ENCODE measurements at places on chromosomes 3 and 15.

DNA sequence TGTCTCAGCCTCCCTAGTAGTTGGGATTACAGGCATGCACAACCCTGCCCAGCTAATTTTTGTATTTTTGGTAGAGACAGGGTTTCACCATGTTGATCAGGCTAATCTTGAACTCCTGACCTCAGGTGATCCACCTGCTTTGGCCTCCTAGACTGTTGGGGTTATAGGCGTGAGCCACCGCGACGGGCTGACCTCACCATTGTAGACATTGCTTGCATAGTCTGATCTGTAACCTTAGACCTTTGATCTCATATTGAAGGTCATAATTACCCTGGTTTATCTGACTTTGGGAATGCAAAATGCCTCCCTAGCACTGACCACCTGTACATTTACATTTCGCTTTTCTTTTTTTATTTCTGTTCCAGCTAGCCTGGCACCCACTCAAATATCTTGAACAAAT is 31.2 kb downstream of the ADGRG7 start:
- no peak for DNase-seq

- DNase-seq = no peak
Observed at GRCh38 chr15:65408324-65409035, 14.3 kb downstream of the IGDCC4 start.

DNA sequence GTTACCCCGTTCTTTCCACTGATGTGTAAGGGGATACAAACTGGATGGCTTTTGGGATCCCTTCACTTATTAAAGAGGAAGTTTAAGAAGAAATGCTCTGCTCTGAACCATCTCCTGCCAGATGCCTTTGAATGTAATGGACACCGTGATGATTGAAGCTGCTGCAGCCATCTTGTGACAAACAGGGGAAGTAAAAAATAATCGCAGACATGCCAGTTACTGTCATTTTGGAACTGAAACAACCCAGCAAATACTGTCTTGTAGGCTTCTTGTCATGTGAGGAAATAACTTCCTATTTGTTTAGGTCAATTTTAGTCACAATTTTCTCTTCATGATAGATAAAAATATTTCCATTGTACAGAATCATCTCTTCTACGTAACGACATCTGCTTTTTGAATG is 224.0 kb downstream of the CHL1 start:
- DNase-seq = no peak

DNA sequence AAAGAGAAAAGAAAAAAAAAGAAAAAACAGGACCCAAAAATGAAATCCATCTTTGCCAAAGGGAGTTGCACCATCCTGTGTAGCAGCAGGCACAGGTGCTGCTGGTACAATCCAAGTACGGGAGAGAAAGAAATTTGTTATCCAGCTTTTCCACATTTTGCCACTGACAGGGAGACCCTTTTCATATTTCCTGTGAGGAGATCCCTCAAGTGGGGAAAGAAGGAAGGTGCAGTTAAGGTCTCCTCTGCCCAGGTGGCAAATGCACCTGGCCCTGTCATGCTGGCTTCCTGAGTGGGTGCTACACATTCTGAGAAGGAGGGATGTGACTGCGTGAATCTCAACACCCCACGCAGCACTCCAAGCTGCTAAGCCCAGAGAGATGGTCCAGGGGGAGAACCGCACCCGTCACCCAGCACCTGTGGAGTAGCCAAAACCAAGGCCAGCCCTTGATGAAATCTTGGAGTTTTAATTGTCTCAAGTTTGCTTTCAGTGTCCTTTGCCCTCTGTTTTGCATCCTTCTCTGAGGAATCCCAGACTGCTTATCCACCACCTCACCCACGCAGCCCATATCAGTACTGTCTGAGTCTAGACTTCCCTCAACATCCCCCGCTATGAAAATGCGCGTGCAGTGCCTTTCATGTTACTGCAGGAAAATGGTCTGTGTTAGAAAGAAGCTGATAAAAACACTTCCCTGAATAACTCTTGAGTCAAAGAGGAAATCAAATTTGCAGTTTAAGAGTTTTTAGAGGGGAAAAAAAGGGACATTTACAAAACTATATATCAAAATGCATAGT is 141.9 kb upstream of the THBS1 start:
- DNase-seq = no peak

- no peak for DNase-seq
Observed at GRCh38 chr3:37590328-37591079, 271.2 kb upstream of the CTDSPL start.

- DNase-seq = no peak
Observed at GRCh38 chr15:74780523-74781430, 1.1 kb upstream of the CSK start.

DNA sequence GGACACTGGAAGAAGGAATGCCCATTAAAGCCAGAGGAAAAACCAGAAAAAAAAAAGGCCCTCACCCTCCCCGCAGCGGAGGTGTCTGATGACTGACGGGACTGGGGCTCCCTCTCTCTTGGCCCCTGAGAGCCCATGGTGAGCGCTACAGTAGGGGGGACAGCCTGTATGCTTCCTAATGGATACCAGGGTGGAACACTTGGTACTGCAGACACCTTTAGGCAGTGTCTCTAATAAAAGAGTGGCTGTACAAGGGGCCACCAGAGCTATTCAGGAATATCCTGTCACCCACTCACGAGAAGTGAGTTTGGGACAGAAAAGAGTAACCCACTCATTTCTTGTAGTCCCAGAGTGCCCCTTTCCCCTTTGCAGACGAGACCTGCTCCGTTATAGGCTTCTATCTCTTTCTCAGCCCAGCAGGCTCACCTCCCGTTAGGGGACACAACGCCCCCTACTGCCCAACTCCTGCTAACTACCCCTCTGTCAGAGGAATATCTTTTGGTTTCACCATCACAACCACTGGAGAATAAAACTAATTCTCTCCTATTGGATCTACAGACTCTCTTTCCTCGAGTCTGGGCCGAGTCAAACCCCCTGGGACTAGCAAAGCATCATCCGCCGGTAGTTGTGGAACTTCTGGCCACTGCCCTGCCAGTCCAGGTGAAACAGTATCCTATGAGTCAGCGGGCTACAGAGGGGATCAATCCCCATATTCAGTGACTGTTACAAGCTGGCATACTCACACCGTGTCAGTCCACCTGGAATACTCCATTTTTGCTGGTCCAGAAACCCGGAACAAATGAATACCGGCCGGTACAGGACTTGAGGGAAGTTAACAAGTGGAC is 40.8 kb downstream of the ZBTB11 start:
- DNase-seq = no peak

- no peak for DNase-seq
Observed at GRCh38 chr3:27224197-27224596, 145.0 kb downstream of the NEK10 start.

- DNase-seq = no peak
Observed at GRCh38 chr15:51342227-51342999, 958 bp downstream of the GLDN start.

GRCh38 chr15:40731034-40731433 is 24.0 kb downstream of the RMDN3 start:
- DNase-seq = no peak

DNA sequence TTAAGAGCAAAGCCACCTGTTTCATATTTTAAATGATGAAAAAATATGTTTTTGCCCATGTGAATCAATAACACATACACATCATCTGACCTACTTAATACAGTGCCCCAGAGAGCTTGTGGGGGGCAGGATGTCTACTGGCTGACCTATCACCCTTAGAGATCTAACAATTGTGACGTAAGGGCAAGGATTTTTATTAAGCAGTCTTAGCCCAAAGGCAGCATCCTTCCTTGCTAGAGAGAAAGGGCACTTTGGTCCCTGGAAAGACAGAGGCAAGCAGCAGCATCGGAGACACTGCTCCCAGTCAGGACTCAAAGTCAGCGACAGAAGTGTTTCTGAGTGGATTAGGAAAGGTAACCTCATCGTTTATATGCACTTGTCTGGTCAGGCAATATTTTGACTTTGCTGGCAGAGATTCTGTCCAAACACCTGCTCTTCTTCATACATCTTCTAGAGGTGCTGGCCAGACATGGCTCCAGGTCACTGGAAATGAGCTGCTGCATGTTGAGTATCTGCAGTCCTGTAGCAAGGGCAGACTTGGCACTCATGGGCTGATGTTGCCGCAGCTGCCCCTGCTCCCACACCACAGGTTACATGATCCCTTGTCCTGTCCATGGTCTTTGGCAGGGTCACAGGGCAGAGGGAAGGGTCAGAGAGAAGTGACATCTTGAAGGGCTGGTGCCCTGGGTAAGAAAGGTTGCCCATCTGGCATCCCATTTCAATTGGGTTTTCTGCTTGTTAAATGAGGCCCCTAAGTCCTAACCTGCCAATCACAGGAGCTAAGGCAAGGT is 1.8 kb downstream of the CXCR6 start:
- no peak for DNase-seq

DNA sequence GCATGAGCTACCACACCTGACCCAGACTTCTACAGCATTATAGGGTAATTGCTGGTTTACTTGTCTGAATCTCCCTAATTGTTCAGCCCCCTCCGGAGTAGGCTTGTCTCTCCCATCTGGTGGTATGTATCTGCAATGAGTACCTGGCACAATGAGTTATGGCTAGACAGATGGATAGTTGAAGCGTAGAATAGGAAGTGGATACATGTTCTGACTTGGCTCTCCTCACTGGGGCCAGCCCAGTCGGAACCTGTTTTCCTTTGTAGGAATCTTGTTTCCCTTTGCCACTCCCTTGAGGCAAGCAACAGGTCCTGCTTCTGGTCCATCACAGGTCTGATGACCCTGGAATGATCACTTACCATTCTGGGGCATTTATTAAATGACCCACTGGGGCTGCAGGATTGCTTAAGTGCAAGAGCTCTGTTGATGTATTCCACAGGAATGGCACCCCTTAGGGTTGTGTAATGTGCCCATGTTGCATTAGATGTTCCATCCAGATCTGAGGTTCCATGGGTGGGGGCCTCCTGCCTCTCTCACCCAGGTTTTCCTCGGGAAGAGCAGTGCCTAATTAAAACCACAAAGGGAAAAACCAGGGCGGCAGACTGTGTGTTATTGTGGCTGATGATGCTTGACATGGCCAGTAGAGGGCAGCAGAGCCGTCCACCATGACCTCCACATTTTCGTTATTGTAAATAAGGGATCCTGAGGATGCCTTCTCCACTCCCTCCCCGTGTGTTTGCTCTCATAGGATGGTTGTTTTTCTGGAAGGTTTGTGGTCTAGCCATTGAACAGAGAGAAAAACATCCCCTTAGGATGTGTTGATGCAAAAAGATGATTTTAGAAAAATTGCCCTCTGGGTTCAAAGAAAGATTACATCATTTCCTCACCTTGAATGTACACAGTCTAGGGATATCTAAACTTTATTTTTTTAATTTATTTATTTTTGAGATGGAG is 58.0 kb downstream of the CMTM8 start:
- DNase-seq = peak; percentile 85

GRCh38 chr15:58235961-58236360 is 97.8 kb downstream of the AQP9 start:
- DNase-seq = no peak

GRCh38 chr15:56765251-56765650 is 31.9 kb upstream of the ZNF280D start:
- no peak for DNase-seq

GRCh38 chr3:98743071-98743470 is 20.1 kb upstream of the ST3GAL6 start:
- DNase-seq = no peak

DNA sequence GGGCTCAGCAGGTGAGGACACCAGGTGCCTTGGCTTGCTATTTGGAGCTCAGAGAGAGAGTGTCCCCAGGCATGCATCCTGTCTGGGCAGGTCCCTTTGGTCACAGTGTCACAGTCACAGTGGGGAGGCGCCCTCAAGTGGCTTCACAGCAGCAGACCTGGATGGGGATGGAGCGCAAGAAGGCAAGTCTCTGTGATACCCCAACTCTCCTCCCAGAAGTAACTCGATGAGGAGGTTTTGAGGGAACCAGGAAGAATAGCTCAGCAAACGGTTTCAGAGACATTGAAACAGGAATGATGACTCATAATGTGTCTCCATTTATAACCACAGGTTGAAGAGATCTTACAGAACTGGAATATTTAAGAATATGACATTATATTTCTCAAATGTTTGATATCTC is 66.5 kb upstream of the SH3GL3 start:
- no peak for DNase-seq

DNA sequence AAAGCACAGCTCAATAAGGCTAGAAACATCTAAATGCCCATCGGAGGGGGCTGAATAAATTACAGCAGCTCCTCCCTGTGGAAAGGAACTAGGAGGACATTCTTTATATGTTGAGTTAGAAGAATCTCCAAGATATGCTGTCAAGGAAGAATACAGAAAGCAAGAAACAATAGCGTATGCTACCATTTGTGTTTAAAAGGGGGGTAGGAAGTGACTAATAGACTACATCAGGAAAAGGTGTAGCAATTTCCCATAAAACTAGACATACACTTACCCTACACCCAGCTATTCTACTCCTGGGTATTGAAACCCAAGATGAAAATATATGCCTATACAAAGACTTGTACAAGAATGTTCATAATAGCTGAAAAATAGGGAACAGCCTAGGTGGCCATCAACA is 21.6 kb downstream of the SEC61A1 start:
- DNase-seq = no peak

DNA sequence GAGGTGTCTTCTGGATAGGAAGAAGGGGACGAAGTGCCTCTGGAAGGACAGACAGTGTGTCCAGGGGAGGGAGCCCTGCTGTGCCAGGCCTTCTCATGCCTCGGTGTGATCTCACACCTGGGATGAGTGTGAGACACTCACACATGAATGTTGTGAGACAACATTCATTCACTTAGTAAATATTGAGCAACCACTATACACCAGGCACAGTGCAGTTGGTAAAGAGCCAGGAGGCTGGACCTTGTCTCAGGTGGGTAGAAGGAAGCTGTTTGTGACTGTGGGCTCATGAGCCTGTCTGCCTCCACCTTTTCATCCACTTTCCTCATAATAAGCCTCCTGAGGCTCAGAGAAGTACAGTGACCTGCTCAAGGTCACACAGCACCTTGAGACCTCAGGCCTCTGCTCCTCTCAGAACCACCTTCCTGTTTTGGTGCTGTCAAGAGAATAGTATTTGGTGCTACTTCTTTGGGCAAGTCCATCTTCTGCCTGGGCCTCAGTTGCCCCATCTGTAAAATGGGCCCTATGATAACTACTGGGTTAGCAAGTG is 20.9 kb downstream of the SLC6A6 start:
- DNase-seq = no peak

GRCh38 chr15:80560601-80561400 is 134.3 kb upstream of the ABHD17C start:
- DNase-seq = no peak

GRCh38 chr3:10233988-10234387 is 14.3 kb upstream of the TATDN2 start:
- DNase-seq = no peak

- DNase-seq = no peak
Observed at GRCh38 chr3:68135067-68135466, 480.7 kb upstream of the SUCLG2 start.

All from cerebellum (tissue), 4 donors.